ENCODE measurements at places on chromosomes 11 and 22.

- no peak for DNase-seq
Observed at GRCh38 chr22:48084041-48084728, 1321.7 kb downstream of the TBC1D22A start.

DNA sequence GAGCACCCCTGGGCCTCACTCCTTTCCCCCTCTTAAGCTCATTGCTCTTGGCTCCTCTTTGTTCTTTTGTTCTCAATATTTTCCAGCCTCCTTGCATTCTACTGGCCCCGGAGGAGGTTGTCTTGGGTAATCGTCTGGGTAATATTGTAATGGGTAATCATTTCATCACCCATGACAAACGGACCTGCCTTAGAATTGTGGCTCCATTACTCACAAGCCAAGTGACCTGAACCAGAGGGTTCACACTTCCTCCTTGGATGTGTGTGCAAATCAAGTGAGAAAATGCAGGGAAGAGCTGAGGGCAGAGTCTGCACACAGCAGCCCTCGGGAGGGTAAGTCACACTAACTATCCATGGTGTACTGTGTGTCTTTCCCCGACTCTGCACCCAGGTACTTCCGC is 305.0 kb downstream of the BUD13 start:
- no peak for DNase-seq

DNA sequence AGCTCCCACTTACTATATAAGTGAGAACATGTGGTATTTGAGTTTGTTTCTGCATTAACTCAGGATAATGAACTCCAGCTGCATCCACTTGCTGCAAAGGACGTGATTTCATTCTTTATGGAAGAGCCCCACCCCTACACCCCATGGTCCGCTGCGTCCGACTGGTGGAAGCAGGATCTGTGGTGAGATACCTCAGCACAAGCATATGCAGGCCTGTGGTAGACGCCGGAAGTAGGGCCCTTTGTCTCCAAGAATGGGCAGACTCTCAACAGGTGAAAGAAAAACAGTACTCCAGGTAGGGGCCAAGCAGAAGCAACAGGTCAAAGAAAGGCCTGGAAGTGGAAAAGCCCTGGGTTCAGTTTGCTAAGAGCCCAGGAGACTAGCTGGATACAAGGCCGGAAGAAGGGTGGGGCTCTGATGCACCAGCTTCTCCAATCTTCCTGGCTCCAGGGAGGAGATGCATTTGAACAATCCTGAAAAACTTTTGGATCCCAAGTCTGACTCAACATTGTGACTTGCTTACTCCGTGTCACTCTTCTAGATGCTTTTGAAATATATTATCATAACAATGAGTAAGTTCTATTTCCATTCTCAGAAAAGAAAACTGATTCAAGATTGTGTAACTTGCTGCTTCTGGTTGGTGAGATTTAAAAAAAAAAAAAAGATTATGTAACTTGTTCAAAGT is 30.4 kb downstream of the NEAT1 start:
- no peak for DNase-seq

GRCh38 chr11:122979103-122979814 is 2.4 kb downstream of the BSX start:
- no peak for DNase-seq

DNA sequence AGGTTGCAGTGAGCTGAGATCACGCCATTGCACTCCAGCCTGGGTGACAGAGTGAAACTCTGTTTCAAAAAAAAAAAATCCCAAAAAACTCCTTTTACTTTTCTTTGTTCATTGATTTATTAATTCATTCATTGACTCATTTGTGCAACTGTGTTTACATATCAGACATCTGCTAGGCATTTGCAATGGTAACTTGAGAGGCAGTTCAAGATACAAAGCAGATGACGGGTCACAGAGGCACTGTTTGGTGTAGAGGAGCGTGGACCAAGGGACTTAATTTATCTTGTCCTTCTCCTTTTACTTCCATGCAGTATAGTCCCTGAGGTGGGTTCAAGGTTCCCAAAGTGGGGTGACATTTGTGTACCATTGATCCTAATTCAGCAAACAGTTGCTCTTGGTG is 71.4 kb downstream of the KIAA1671 start:
- DNase-seq = no peak

DNA sequence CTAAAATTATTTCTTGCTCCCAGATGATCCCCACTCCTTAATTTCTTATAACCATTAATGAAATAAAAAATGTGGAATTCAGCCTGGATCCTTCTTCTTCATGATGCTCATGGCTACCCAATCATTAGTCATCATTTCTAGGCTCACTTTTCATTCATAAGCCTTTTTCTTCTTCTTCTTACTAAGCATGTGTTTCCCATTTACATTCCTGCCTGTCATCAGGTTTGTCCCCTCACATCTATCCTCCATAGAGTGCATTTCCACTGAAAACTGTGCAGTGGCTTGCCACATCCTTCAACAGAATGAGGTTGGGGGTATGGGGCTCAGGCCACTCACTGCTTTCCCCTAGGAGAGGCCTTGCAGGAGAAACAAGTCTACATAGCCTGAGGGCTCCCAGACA is 35.8 kb upstream of the NTM start:
- no peak for DNase-seq

- DNase-seq = no peak
Observed at GRCh38 chr22:37601540-37602442, 6.8 kb upstream of the GGA1 start.

DNA sequence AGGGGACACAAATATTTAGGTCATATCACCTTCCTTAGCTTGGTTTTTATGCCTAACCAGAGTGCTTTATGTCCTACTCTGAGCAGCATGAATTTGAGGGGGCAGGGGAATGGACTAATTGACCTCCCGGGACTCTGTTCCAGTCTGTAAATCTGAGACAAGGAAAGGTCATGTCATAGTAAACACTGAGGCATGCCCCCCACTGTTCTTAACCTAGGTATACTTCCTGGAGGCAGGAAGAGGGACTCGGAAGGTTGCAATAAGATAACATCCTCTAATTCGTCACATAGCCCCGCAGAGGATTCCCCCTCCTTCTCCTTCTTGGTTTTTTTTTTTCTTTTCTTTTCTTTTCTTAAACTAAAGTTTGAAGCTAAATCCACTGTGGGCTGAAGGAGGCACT is 540.3 kb upstream of the CADM1 start:
- no peak for DNase-seq

- DNase-seq = no peak
Observed at GRCh38 chr11:134276396-134277182, 410 bp downstream of the GLB1L3 start.

DNA sequence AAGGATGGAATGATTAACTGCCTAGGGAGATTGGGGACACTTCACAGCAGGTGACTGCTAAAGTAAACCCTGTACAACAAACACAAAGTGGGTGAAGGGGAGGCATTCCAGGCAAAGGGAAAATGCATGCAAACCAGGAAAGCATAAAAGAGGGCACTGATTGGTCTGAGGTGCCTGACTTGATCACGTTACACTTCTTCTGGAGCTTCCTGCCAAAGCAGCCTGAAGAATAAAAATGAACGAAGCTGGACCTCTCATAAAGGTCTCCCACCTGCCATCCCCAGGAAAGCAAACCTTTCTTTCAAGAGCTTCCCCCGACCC is 46.7 kb upstream of the SCUBE2 start:
- no peak for DNase-seq

- no peak for DNase-seq
Observed at GRCh38 chr11:100220801-100221200, 466.3 kb upstream of the ARHGAP42 start.

DNA sequence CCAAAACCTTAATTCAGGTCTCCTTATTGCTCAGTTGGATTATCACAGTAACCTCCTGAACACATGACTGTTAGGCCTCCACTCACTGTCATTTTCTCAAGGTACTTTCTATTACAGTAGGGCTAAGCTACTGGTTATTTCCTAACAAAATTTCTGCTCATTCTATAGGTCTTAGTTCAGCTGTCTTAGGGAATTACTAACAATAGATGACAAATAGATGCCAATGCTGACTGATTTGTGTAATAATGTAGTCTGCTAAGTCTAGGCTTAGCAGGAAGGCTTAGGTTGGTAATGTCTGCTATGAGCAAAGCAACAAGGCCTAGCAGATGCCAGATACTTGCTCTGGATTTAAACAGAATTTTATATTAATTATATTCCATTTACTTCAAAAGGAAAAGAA is 58.1 kb downstream of the RSF1 start:
- DNase-seq = no peak

GRCh38 chr11:47348859-47349258 is 3.6 kb downstream of the MYBPC3 start:
- DNase-seq = no peak

DNA sequence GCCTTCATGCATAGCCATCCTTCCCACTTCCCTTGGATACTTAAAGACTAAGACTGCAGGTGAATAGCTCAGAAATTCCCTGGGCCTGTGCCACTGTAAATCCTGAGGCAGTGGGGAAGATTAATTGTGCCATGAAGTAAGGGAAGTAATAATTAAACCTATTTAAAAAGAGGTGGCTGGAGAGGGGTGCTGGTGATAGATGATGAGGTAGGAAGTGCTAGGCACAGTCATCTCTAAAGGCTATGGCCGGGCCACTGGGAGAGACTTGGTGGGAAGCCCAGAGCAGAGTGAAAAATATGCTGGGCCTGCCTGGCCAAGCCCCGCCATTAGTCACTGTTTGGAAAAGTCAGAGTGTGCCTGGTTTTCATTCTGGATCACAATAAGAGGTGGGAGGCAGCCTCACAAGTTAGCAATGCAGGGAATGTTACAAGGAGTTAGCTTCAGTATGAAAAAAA is 197.2 kb upstream of the PITPNB start:
- no peak for DNase-seq

GRCh38 chr11:104259121-104259610 is 95.2 kb upstream of the PDGFD start:
- no peak for DNase-seq

DNA sequence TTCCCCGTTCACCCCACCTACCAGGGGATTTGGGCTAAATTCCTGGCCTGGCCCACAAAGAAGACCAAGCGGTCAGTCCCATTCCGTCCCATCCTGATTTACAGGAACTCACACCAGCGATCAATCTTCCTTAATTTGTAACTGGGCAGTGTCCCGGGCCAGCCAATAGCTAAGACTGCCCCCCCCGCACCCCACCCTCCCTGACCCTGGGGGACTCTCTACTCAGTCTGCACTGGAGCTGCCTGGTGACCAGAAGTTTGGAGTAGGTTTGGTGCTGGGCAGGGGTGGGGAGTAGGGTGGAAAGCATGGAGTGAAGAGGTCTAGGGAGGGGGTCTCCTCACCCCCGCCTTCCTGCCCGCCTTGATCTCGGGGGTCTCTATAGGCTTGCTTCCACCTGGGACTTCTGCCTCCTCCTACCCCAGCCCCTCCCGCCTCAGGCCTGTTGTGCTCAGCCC is at the start of gene SERPING1:
Gene SERPING1 (plus strand): TSS at position 225 of the 455 bp plus-strand sequence. CDS start 586 bp downstream, outside the sequence.
- DNase-seq = no peak

GRCh38 chr11:73493956-73494598 is 103.8 kb downstream of the FAM168A start:
- DNase-seq = no peak

GRCh38 chr11:59267196-59267595 is 54.5 kb upstream of the MPEG1 start:
- DNase-seq = no peak

GRCh38 chr22:39469326-39469680 is 12.5 kb downstream of the MGAT3 start:
- DNase-seq = no peak

DNA sequence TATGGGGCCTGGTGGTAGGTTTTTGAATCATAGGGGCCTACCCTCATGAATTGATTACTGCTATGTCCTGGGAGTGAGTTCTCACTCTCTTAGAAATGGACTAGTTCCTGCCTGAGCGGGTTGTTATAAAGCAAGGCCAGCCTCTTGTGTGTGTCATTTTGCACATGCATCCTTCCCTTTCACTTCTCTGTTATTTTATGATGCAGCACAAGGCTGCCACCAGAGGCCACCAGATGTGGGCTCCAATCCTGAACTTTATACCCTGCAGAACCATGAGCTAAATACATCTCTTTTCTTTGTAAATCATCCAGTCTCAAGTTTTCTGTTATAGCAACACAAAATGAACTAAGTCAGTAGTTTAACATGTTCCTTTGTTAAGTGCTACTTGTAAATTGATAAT is 251.4 kb downstream of the BLID start:
- DNase-seq = no peak

DNA sequence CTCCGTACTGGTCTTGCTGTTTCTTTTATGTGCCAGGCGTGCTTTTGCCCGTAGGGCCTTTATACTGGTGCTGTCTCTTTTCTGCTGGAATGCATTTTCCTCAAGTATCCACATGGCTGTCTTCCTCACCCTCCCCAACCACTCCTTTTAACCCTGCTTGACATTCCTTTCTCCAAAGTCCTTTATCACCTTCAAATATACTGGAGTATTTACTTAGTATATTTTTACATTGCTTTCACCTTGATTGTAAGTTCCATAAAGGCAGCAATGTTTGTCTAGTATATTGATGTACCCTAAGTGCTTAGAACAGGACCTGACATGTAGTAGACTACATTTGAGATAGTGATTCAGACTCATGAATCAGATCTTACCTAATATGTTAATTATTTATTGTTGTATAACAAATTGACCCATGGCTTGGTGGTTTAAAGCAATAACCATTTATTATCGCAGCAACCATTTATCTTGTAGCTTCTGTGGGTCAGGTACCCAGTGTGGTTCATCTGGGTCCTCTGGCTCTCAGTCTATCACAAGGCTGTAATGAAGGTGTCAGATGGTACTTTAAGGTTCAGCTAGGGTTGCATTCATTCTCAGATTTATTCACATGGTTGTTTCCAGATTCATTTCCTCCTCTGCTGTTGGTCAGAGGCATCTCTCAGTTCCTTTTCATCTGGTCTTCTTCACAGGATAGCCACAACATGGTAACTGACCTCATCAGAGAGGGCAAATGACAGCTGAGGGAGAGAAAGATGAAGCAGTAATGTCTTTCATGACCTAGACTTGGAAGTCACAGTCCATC is 34.2 kb downstream of the DDX10 start:
- DNase-seq = no peak

DNA sequence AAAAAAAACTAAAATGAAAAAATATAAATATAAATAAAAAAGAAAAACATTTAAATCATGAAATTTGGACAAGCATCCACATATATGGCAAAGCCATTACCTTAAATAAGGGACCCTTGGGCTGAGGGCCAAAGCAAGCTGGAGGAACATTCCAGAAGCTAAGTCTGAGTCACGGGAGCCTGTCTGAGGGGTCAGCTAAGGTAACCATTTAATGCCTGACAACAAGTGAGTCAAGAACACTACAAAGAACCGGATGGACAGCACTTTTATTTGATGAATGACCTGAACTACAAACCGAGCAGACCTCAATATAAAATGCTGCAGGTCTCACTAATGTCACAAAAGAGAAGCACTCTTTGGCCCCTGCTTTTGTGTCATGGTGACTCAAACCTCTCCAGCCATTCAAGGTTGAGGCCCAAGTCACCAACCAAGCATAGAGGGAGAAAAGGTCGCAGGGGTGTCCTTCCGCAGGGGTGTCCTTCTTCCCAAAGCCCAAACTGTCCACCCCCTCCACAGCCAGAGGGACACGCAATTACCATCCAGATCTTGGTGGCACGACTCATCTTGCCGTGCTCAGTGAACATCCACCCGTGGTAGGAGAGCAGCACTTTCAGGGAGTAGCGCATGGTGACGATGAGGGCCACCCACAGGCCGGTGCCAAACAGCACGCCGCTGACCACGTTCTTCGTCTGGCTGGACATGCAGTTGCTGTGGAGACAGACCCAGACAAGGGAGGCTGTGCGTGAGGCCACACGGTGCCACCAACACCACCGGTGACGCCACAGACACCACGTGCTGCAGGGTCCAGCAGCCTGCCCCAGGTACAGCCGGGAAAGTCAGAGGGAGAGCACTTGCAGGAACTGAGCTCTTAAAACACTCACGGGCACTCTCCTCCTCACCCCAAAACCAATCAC is 34.5 kb downstream of the CPT1A start:
- DNase-seq = no peak
